ENCODE measurements at places on chromosomes 6 and 20. TPM values are rescaled to one million over a fixed set of nuclear protein-coding genes. Genes with fewer than 3 reads are reported as not detected.

DNA sequence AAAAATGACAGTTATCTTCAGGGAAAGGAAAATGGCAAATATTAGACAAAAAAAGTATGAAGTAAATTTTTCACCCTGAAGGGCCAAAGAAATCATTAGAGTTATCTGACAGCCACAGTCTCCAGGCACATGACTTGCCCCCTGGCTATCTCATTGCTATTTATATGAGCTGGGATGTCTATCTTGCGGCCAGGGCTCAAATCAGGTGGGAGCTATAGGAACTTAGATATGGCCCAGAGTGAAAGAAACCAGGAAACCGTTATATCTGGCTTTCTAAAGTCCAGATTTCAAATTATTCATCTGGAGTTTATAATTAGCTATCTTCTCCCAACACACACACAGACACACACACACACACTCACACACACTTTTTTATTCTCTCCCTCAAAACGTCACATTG is 135.3 kb upstream of the EEF1E1 start:
- DNase-seq, result no peak

- no peak for DNase-seq
Measured at GRCh38 chr20:47791084-47791599, 5.9 kb upstream of the SULF2 start.

DNA sequence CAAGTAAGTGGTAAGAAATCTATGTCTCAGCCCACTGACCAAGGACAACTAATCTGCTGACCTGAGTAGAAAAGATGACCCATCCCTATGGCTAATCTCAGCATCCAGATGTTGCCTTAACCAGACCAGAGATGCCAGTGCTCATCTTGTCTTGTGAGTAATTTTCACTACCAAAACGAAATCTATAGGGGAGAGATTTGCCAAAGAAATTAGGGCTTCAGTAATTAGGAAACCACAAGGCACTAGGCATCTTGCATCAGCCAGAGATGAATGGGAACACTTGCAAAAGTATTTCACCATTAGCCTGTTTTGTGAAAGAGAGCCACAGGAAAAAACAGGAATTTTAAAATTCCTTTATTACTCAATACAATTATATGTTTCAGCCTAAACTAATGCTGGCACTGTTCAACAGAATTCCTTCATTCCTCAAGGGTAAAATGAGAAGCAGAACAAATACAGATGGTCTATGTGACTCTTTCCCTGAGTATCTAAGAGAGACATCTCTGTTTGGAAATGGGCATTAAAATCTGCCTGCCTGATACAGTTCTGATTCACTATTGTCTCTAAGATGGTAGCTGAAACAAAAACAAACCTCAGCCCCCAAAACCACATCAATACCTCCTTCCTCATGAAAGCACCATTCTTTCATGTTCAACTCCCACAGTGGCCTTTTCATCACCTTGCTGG is 87.8 kb downstream of the GMDS start:
- DNase-seq, result peak; percentile 89

AURKA gene
- 14.8 TPM for total RNA-seq

DNA sequence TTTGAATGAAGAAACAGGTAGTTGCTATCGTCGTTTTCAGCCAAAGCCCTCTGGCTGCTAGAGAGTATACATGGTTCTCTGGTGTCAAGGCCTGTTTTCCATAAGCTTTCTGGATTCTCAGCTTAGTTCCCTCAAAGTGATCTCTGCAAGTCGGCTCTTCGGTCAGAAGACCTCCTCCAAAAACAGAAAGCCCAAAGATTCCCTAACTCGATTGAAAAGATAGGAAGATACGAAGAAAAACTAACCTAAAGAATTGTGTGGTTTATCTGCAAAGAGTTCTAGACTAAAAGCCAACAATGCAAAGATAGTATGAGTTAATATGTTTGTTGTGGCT is 545 bp upstream of the ASCC3 start:
- DNase-seq, result no peak

GRCh38 chr6:17663226-17663625 is 43.5 kb downstream of the NUP153 start:
- no peak for DNase-seq

DNA sequence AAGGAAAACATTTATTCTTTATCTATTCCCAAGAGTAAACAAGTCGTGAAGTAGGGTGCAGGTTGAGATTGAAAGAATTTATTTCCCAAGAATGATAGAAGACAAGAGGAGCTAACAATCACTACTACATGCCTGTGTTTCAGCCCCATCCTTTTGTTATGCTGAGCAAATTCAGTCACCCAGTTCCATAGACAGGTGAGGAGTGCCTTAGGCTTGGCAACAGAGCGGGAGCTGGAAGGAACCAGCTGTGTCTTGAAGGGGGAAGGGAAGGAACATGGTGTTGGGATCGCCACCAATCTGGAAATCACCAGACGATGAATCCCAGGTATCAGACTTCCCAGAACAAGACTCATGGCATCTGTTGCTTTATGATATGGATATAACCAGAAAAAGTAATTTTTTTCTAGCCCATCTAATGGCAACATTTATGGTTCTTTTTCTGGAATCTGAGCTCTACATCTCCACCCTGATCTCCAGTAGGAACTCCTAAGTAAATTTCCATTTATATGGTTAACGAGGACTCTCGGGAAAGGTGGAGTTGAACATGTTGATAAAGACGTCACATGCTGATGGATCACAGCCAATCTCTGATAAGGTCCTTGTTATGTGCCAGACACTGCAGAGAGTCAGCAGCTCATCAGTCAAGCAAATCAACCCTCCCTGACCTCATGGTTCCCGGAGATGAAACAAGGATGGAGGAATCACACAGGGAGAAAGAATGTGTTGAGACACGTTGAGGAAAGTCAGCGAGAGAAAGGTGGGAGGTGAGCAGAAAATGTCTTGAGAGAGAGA is 344.9 kb downstream of the SMOC2 start:
- no peak for DNase-seq

Data from astrocyte (in vitro differentiated cells and primary cell).